GOT3 (cell line): ENCODE measurements at places on chromosomes 5 and 9.
A peak's percentile ranks its signal among the peaks of the same experiment; 100 is the strongest.

- no peak for DNase-seq
Observed at GRCh38 chr5:150492621-150493020, 15.3 kb upstream of the NDST1 start.

GRCh38 chr5:40321514-40321913 lies 358.2 kb upstream of the PTGER4 start:
- DNase-seq: no peak

DNA sequence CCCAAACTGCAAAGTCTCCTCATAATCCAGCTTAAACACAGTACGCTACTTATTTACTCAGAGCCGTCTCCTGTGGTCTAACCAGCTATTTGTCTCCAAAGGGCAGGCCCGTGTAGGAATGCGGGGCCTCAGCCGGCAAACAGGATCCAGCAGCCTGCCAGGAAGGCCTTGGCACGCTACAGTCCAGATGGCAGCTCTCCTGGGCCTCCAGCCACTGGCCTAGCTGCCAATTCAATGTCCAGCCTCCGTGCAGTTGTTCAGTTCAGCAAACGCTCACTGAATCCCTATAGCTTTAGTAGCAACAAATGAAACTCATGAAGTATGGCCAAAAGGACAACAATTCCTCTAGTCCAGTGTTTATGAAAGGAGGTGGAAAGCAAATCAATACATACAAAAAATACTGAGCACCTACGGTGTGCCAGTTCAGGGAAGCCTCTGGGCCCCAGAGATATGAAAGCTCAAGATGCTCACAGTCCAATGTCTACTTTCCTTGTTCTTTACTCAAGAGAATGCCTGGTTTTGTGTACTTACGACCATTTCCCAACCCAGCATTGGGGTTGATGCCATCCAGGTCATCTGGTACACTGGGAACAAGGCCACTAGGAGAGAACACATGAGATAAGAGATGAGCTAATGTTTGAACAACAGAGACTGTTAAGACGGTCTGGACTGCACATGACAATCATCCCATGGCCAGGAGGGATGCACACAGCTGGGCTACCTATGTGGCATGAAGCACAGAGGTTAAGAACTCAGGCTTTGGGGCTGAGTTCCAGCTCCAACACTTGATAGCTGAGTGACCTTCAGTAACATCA lies 8.3 kb downstream of the CDK5RAP2 start:
- no peak for DNase-seq

GRCh38 chr5:143979044-143979690 lies 167.2 kb downstream of the HMHB1 start:
- no peak for DNase-seq

GRCh38 chr5:153792305-153792704 lies 246.4 kb downstream of the FAM114A2 start:
- DNase-seq: no peak

GRCh38 chr9:5784526-5785315 lies 48.2 kb downstream of the ERMP1 start:
- DNase-seq: no peak

GRCh38 chr9:83196946-83197345 lies 134.0 kb upstream of the RASEF start:
- no peak for DNase-seq

DNA sequence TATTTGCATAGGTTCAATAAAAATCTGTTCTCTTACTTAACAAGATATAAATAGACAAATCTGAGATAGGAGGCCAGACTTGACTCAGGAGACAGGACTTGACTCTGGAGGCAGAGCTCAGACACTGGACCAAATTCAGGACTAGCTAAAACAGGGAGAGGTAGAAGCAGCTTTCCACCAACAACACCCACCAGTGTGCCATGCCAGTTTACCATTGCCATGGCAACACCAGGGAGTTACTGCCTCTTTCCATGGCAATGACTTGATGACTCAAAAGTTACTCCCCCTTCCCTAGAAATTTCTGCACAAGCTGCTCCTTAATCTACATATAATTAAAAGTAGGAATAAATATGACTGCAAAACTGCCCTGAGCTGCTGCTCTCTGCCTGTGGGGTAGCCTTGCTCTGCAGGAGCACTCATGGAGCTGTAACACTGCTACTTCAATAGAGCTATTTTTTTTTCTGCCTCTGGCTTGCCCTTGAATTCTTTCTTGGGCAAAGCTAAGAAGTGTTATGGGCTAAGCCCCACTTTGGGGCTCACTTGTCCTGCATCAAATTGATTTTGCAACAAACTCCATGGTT lies 473.0 kb downstream of the PLK2 start:
- DNase-seq: peak; percentile 13
